ENCODE measurements at places on chromosomes 11 and 22.

- no peak for DNase-seq
Observed at GRCh38 chr11:42049186-42049585, 589.7 kb upstream of the LRRC4C start.

DNA sequence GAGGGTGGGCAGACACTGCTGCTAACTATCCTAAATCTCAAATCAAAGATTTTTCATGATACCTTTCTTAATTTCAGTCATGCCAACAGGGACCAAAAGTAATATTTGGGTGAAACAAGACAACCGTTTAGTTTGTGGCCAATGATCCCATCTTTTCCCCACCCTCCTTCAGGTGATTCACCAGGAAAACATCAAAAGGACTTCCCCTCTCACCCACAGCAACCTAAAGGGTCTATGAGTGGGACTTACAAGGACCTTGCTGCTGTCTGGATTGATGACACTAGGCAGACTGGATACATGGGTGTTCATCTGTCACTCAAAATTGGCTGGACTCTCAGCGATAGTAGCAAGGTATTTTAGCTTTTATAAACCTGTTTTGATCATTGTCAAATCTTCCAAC, 62.0 kb upstream of the ZC3H12C start:
- DNase-seq, result no peak

DNA sequence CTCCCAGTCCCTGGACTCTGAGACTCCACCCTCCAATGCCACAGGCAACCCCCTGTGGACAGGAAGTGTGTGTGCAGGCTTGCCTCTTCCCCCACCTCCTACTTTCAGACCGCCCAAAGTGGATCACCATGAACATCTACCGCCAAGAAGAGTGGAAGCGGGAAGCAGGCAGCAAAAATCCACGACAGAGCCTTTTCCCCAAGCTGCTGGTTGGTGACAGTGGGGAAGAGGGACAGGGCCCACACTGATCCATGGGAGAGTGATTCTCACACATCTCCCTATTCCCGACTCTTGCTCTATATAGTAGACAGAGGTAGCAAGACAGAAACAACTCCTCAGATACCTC, 53.4 kb upstream of the SPATA19 start:
- no peak for DNase-seq

DNA sequence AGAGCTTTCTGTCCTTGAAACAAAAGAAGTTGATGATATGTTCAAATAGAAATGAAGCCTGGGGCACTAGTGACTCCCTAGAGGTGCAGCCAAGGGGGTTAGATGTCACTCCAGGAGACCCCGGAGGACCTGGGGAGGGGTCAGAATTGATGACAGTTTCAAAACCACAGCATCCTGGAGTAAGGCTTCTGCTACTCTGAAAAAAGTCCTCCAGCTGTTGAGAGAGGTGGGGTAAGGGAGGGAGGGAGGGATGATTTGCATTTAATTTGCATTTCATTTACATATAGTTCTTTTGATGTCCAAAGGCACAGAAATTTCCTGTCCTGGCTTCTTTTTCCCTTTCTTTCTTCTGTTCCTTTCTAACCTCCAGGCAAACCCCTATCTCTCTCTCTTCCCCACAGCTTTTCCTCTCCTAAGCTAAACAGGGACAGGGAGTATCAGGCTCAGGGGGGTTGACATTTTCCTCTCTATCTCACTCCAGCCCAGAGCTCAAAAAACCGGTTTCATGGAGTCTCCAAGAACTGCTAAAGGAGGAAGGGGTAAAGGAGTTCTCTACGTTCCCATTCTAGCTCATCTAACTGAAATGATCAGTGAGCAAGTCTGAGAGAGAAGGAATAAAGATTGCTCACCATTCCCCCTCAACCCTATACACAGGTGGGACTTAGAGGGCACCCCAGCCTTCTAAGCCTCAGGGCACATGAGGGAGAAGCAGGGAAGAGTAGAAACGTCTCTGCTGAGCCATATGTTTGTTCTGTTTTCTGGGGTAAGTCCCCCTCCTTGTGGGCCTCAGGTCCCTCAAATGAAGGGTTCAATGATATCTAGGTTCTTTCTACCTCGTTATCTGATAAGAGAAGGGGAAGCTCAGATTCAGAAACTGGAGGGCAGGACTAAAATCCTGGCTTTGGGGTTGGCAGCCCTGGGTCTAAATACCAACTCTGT, 3.5 kb upstream of the POU2F3 start:
- DNase-seq, result no peak

- no peak for DNase-seq
Observed at GRCh38 chr22:37898441-37899181, 7.5 kb upstream of the MICALL1 start.
